ENCODE measurements at places on chromosomes 5 and 9. TPM values are rescaled to one million over a fixed set of nuclear protein-coding genes. Genes with fewer than 3 reads are reported as not detected.

GRCh38 chr9:95907794-95908193 lies 32.3 kb downstream of the ERCC6L2 start:
- no peak for DNase-seq

DNA sequence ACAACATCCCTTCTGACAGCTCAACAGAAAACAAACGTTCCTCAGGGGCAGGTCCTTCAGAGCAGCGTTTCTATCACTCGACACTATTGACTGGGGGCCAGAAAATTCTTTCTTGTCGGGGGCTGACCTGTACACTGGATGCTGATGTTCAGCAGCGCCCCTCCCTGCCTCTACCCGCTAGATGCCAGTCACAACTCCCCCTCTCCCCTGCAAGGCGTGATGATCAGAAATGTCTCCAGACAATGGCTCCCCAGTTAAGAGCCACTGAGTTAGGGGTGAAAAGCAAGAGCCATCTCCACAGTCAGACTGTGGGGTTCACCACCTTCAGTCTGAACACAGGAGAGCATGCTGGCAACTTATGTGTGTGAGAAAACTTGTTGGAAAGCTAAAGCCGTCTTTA lies 39.8 kb downstream of the SERINC5 start:
- DNase-seq = no peak

GRCh38 chr5:132661231-132662003 lies 3.4 kb downstream of the IL13 start:
- DNase-seq = no peak

- DNase-seq = peak; percentile 61
Measured at GRCh38 chr9:126754436-126755316, 50.2 kb upstream of the ZBTB43 start.

Gene CDH12
- 1.1 TPM for polyA plus RNA-seq

Gene NRARP
- 32.4 TPM for polyA plus RNA-seq

DNA sequence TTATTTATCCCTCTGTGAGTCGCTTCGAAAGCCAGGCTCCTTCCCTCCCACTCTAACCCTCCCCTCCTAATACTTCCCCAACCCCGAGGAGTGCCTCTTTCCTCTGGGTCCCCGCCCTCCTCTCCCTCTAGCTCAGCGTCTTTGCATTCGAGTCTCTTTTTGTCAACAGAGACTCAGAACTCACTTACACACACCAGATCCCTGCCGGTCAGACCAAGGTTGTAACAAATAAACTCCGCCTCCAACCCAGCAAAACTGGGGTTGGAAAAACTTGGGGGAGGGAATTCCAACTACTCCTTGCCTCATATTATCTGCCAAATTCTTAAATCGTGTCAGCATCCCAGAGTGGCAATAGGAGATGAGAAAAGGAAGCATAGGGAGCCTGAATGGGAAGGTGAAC lies at the start of gene HTR1A:
Gene HTR1A, minus strand, starts transcription at position 167 of the 400 bp plus-strand sequence. CDS start 726 bp downstream, outside the sequence.
- DNase-seq = no peak

Gene OLFML2A
- 11.7 TPM for polyA plus RNA-seq

DNA sequence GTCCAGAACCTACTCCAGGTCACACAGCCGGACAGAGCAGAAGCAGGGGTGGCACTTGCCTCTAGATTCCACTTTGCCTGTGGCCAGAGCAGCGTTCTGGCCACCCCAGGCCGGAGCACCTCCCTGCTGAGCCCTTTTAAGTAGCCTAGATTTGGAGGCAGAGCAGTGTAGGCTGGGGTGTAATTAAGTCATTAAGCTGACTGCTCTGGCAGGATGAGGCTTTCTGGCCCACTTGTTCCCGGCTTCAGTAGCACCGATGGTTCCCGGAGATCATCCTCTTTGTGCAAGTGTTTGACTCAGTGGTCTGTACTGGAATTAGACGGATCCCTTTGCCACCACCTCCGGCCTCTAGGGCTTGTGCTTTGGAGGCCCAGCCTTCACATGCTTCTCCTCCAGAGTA lies 281.9 kb upstream of the ANKRD55 start:
- no peak for DNase-seq

GRCh38 chr5:103450333-103451061 lies 112.1 kb downstream of the NUDT12 start:
- no peak for DNase-seq

- DNase-seq = no peak
Measured at GRCh38 chr9:5580650-5581049, 48.3 kb upstream of the RIC1 start.

DNA sequence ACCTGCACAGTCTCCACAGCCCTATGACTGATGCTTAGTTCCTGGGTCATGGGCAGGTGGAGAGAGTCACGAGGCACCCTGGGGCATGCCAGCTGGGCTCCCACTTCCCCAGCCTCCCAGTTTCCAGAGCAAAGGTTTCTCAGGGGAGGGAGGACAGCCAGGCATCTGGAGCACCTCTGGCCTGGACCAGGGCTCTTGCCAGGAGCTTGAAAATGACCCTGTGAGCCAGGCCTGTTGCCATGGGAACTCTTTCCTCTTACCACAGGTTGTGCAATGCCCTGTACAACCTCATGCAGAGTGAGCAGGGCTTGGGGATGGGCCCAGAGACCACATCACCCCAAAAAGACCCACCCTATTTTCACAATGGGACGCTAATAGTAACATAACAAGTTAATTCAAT lies 113.1 kb downstream of the PSD2 start:
- no peak for DNase-seq

Gene PTCD2
- 6.7 TPM for polyA plus RNA-seq

- no peak for DNase-seq
Measured at GRCh38 chr5:97063251-97063650, 79.2 kb downstream of the LIX1 start.

- no peak for DNase-seq
Measured at GRCh38 chr5:143154510-143155370, 248.7 kb downstream of the NR3C1 start.

- DNase-seq = no peak
Measured at GRCh38 chr9:20312732-20313131, 309.6 kb downstream of the MLLT3 start.

GRCh38 chr5:168750926-168751325 lies 171.8 kb upstream of the PANK3 start:
- no peak for DNase-seq

GRCh38 chr5:60649288-60649917 lies 50.6 kb downstream of the DEPDC1B start:
- DNase-seq = peak; percentile 33

Gene TRPM3
- polyA plus RNA-seq = 0.57 TPM

DNA sequence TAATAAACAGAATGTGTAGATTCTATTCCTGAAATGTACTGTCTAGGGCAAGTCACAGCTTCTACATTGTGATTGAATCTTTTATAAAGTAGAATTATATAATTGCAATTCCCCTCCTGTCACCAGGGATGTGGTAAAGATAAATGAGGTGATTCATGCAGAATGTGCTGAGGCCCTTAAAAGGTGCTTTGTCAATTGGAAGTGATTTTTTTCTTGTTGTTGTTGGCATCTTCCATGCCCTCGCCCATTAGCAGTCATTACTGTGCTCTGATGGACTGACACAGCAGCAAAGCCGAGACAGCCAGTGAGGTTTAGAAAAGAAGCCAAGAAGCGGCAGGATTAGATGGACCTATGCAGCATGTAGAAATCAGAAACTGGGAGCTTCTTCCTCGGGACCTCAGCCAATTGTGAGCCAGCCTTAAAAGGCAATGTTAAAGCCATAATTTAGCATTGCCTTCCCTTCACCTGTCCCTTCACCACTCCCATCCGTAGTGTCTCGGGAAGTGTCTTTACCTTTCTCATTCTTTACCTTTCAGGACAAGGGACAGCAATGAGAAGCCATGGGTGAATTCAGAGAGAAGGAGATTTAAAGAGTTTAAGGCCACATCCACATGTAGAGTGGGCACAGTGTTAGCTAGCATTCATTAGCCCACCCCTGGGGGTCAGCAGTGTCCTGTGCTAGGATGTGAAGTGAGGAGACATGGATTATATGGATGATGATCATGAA lies 257.8 kb downstream of the PLK2 start:
- no peak for DNase-seq

Gene DIPK1B
- polyA plus RNA-seq = 13.3 TPM

Gene SPAG8
- polyA plus RNA-seq = 1.4 TPM

DNA sequence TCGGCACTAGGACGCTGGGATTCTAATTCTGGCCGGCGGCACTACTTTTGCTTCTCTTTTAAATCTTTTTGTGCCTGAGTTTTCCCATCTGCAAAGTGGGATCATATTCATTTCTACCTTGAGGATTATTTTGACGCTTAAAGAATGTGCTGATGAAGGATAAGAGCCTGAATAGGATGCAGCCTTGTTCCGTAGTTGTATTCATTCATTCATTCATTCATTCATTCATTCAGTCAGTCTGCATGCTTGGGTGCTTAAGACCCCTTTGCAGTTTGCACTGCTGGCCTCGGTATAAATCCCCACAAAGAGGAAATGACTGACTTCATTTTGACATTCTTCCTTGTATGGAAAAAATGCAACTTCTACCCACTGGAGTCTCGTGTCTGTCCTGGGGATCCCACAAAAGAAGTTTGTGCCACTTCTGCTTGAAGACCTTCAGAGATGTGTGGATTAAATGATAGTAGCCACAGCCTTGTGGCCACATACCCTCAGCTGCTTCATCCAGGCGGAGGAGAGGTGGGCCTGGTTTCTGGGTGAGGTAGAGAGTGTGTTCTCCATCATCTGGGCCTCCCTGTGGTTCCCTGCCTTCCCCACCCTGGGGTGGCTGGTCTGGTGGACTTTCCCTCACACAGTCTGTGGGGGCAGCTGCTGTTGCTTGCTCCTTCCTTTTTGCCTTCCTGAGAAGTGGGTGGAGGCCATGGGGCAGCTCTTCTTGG lies 62.6 kb downstream of the PPARGC1B start:
- DNase-seq = no peak

GRCh38 chr9:36423206-36423605 lies 23.1 kb upstream of the RNF38 start:
- no peak for DNase-seq

Gene MAMDC4
- polyA plus RNA-seq = 772 TPM

- no peak for DNase-seq
Measured at GRCh38 chr9:1120500-1121165, 70.5 kb downstream of the DMRT2 start.

DNA sequence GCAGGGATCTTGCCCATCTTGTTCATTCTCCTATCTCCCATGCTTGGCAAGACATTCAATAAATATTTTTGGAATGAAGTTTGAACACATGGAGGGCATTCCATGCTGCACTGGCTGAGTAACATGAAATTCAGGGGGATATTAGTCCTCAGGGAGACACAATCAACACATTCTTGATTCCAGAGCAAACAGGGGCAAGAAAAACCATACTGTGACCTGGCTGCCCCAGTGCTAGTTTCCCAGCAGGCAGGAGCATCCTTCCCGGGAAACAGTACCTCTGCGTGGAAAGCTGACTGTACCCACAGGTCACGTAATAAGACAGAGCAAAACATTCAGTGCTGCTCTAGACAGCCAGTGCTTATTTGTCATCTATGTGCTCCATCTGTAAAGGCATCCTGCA lies 66.3 kb upstream of the SPOCK1 start:
- DNase-seq = no peak

DNA sequence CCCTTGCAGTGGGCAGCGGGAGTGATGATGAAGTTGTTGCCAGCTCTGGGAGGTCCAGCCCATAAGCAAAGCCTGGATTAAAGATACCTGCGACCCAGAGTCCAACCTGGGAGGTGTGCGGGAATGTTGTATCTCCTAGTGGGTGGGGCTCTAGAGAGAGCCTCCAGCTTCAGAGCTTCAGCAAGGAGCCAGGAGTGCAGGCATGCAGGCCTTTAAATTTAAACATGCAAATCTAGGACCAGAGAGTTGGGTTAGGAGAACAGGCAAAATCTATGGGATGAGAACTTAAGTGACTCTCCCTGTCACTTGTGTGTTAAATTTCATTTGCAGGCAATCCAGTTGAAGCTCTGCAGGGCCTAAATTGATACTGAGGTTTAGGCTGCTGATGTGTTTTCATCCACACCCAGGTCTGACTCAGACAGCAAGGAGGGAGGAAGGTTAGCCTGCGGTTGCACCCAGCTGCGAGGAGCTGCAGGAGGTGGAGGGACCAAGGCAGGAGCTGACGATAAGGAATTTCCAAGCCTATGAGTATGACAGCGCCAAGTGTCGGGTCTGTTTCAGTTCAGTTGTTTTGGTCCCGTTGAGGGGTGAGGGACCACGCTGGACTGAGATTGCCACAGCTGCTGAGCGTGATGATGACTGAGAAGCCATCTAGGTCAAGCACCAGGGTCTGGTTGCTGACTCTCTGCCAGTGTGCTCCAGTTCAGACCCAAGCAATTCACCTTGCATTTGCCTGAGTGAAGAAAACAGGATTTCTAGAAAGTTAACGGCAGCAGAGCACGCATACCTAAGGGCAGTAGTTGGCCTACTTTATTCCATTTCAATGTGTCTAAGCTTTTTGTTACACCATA lies 243.0 kb downstream of the ICE1 start:
- DNase-seq = no peak

GRCh38 chr9:102922526-102922925 lies 72.6 kb upstream of the CYLC2 start:
- no peak for DNase-seq

- no peak for DNase-seq
Measured at GRCh38 chr5:71937921-71938698, 169.2 kb upstream of the MAP1B start.

GRCh38 chr9:3455717-3456116 lies 70.1 kb downstream of the RFX3 start:
- DNase-seq = no peak

DNA sequence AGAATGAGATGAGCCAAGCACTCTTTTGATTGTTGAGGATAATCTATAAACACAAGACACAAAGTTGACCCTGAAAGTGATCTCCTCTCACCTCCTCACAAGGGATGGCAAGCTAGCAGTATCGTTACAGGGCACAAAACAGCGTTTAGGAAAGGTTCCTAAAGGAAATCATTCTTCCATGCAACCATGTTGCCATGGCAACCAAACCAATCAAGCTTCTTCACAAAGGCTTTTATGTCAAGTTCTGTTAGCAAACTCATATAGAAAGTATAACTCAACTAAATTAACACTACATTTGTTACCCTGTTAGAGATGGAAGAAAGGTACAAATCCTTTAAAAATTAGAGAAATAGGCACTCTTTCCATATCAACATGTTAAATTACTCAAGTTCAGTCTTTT lies 1016.8 kb upstream of the DMAC1 start:
- DNase-seq = no peak

GRCh38 chr5:157592594-157592993 lies 17.0 kb upstream of the ADAM19 start:
- DNase-seq = no peak

Gene SVEP1
- 8.7 TPM for polyA plus RNA-seq

Gene PRRC2B
- polyA plus RNA-seq = 132 TPM

Gene IL5
- 0.07 TPM for polyA plus RNA-seq

DNA sequence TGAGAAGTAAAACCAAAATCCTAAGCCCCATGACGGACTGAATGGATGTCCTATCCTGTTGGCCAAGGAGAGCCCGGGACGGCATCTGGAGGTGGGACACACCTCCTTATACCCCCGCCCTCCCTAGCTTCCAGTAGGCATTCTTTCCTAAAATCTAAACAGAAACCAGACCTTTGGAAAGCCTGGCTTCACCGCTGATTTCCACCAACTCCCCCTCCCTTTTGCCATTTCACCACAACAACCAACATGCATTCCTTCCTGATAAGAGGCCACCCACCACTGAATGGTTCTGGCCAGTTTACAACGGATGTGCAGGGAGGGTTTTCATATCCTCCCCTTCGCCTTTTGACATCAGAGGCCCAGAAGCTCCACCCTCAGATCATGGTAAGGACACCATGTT lies 9.2 kb upstream of the RARS1 start:
- no peak for DNase-seq

Measured in large intestine (tissue), 12 donors.